ENCODE measurements at places on chromosomes 12 and 14. TPM values are rescaled to one million over a fixed set of nuclear protein-coding genes. Genes with fewer than 3 reads are reported as not detected.
A peak's percentile ranks its signal among the peaks of the same experiment; 100 is the strongest.

GRCh38 chr12:121284551-121285390, 11.7 kb downstream of the CAMKK2 start:
- no peak for DNase-seq
- H3K36me3 ChIP-seq: no peaks in the 10 kb centered on the region
- no peak overlapping the region for H3K4me3 ChIP-seq
- peaks cover 8% of the 10 kb centered on the region for H3K4me1 ChIP-seq
- peak overlapping the region; percentile 57 for H3K27ac ChIP-seq

Gene NOVA1
- 39.6 TPM for total RNA-seq

DNA sequence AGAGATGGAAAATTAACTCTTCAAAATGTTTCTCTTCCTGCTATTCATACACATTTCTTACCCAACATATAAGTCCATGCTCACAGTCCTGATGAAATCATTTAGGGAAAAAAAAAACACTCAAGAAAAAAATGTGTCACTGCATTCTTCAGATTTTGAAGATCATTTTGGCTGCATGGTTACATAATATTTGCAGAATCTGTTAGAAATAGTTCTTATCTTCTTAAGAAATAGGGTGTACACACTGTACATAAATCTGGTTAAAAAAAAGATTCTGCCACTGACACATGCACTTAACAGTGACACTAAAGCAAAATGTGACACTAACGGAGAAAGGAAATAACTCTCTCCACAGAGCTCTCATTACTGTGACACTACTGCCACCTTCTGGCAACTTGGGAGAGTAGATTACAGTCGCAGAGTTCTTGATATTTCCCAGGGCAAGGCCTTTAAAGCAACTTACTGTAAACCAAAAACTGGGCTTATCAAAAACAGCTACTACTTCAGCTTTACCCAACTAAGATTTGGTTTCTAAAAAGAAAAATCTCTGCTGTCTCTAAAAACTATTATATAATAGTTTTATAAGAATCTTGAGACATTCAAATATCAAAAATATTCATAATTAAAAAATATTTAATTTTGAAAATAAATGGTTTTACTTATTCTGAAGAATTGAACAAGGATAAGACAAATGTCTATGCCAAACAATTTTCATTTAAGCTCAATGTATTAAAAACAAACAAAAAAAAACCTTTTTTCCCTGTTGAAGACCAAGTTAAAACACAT, 65.0 kb downstream of the SETD3 start:
- H3K36me3 ChIP-seq: peaks cover 33% of the 10 kb centered on the region
- H3K27me3 ChIP-seq: no peaks in the 10 kb centered on the region
- H3K4me1 ChIP-seq: peaks cover 3% of the 10 kb centered on the region
- no peak overlapping the region for H3K4me3 ChIP-seq
- H3K27ac ChIP-seq: no peak overlapping the region

- DNase-seq: peak; percentile 1
- H3K4me3 ChIP-seq: no peak overlapping the region
- no peaks in the 10 kb centered on the region for H3K27me3 ChIP-seq
- no peak overlapping the region for H3K27ac ChIP-seq
- H3K36me3 ChIP-seq: no peaks in the 10 kb centered on the region
- H3K4me1 ChIP-seq: no peaks in the 10 kb centered on the region
Measured at GRCh38 chr12:56695327-56696101, 7.4 kb upstream of the PTGES3 start.

Gene KRT6C
- not detected for total RNA-seq

DNA sequence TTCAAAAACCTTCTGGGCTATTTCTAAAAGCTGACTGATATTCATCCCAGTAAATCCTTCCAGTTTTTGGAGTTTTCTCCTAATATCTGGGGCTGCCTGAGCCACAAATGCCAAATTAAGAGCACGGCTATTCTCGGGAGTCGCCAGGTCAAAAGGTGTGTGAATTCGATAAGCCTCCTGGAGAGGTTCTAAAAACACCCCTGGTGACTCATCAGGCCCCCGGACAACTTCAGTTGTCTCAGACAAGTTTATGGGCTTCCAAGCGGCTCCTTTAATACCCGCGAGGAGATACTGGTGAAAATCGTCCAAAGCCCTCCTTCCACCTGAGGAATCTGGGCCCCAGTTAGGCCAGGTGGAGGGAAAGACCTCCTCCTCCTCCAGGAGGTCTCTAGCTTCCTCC, 677.1 kb downstream of the TMEM121 start:
- H3K36me3 ChIP-seq: no peaks in the 10 kb centered on the region
- H3K4me1 ChIP-seq: no peaks in the 10 kb centered on the region
- no peaks in the 10 kb centered on the region for H3K27me3 ChIP-seq
- no peak overlapping the region for H3K27ac ChIP-seq
- no peak overlapping the region for H3K4me3 ChIP-seq
- no peak for DNase-seq

Gene PLEKHH1
- 69.5 TPM for total RNA-seq

Measured in Peyer's patch (tissue), 4 donors.